ENCODE measurements at places on chromosomes 3 and 15. TPM values are rescaled to one million over a fixed set of nuclear protein-coding genes. Genes with fewer than 3 reads are reported as not detected.

The TRIM42 gene
- not detected for total RNA-seq

DNA sequence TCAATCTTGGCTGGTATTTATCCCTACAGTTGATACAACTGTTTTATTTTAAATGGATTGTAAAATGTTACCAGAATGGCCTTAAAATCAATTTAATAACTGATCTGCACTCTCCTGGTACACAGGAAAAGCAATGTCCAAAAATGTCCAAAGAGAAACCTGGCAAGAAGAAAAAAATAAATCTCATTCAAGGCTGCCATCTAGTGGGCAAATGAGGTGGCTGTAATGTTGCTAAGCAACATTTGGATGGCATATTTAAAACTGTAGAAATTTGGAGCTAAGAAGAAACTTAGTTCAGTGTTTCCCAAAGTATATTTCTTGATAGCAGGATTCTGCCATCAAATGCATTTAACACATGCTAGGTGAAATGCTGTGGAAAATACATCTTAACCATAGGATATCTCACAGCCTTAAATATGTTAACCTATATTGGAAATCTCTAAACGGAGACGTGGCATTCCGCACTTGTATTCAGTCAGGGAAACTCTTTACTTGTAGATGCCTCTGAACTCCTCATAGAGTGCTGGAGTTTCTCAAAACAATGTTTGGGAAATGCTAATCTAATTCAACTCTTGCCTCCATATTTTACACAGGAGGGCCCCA lies 216.8 kb downstream of the ERC2 start:
- peak; percentile 24 for DNase-seq

- no peak for DNase-seq
These were observed 59.6 kb downstream of the COL6A6 start for GRCh38 chr3:130576375-130577266.

The SEMA6D gene
- total RNA-seq, result 0.02 TPM

GRCh38 chr15:58517682-58518525 lies 86.1 kb downstream of the LIPC start:
- no peak for DNase-seq

DNA sequence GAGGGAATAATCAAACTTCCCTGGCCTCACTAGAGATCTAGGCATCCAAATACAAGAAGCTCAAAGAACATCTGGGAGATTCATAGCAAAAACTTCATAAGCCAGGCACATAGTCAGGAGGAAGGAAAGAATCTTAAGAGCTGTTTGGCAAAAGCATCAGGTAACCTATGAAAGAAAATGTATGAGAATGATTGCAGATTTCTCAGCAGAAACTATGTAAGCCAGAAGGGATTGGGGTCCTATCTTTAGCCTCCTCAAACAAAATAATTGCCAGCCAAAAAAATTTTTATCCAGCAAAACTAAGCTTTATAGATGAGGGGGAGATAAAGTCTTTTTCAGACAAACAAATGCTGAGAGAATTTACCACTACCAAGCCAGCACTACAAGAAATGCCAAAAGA lies 1036.3 kb downstream of the TBL1XR1 start:
- no peak for DNase-seq

- DNase-seq, result no peak
These were observed 2.4 kb downstream of the ANAPC13 start for GRCh38 chr3:134483195-134483900.

- DNase-seq, result no peak
These were observed 515 bp downstream of the ADAM10 start for GRCh38 chr15:58748852-58749531.

The AGTR1 gene
- not detected for total RNA-seq

DNA sequence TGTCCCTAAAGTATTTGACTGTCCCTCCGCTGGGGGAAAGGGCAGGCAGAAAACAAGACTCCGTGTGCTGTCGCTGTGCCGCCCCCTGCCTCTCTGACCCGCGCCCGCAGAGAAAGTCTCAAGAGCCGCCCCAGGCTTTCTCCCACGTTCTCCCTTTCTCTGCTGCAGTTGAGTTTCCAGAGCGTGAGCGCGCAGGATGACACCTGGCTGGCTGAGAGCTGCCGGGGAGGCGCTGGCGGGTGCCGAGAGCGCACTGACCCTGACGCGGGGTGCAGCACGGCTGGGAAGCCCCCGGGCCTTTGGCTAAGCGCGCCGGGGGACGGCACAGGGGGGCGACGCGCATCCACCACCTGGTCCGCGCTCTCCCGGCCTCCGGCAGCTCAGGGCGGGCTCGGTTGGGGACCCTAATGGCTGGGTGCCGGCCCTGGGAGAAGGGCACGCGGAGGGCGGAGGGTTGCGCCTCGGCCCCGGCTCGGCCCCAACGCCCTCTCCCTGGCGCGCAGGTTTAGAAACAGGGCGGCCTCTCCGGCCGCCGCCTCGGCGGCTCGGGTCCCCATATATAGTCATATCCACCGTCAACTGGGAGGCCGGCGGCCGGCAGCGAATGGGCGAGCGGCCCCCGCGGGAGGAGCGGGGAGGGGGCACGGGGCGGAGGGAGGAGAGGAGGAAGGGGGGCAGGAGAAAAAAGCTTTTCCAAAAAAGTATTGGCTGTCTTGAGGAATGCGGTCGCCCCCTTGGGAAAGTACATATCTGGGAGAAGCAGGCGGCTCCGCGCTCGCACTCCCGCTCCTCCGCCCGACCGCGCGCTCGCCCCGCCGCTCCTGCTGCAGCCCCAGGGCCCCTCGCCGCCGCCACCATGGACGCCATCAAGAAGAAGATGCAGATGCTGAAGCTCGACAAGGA lies at the start of gene TPM1:
Gene TPM1, plus strand, starts transcription at position 774 of the 903 bp plus-strand sequence. Its CDS starts 83 bp downstream, at position 857.
- DNase-seq, result no peak

GRCh38 chr3:134650431-134651346 lies at the start of gene KY:
KY (minus strand) TSS chr3:134651022; CDS start chr3:134650960, 62 bp downstream.
- DNase-seq, result no peak

GRCh38 chr3:53242155-53242554 lies 13.7 kb downstream of the TKT start:
- DNase-seq, result no peak

The GCHFR gene
- 1.5 TPM for total RNA-seq

DNA sequence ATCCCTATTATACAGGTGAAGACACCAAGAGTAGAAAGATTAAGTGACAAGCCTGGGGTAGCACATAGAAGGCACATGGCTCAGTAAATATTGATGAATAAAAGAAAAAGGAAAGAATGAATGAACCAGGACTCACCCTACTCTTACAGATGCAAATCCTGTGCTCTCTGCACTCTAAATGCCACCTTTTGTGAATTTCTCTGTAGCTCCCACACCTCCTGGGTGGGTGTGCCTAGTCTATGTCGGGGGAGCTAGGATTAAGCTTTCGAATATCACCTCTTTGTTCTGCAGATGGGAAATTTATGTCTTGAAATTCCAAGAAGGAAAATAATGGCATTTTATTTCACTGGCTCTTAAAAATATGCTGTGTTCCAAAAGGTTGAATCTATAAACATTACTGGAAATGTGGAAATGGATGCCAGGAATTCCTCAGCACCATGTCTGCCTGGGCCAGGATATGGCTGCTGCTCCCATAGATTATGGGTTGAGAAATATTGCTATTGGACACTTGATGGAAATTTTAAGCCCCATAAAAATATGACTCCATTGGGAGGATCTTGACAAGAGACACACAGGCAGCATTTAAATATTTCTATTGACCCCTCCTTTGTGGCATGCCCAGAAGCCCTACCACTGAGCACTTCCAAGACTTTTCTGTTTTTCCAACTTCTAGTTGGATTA lies 43.3 kb downstream of the CCNB2 start:
- no peak for DNase-seq

- no peak for DNase-seq
These were observed 494.0 kb upstream of the NR2F2 start for GRCh38 chr15:95836536-95836935.

DNA sequence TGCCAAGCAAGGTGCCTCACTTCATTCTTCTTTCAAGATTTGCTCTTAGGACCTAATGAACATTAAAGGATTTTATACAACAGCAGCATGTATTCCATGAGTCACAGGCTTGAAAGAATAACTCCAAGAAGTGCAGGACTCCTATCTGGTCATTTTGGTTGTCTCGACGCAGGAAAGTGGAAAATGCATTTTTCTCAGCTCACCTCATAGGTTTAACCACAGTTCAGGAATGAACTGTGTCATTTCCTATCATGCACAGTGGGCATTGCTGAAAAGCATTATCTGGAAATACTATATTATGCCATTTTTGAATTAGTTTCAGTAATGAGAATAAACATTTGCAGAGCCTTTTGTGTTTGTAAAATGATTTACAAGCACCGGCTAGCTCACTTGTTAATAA lies 98.7 kb upstream of the BFSP2 start:
- DNase-seq, result no peak

The CHRD gene
- 8.0 TPM for total RNA-seq

The GRAMD2A gene
- 8.0 TPM for total RNA-seq

GRCh38 chr15:60363087-60363549 lies 34.7 kb downstream of the ANXA2 start:
- no peak for DNase-seq

The GRK7 gene
- not detected for total RNA-seq

DNA sequence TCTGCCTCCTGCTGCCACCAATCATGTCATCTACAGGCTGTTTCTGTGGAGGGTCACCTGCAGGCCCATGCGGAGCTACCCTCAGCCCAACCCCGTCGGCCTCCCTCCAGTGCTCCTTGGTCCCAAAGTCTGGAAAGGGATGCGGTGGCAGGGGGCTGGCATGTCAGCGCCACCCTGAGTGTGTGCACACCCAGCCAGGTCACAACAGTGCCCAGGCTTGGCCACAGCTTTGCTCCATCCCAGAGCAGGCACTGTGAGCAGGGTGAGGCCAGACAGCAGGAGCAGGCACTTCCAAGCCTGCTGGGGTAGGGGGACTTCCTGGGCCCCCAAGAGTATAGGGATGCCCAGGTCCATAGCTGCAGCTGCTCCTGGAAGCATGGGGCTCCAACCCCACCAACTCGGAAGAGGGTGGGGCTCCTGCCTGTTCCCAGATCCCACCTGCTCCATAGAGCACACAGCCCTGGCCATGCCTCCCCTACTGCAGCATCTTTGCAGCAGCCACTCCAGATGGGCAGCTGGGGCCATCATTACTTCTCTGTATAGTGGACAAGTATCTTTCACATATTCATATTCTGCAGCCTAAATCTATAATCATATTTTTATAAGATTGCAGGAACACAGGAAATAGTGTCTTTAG lies 109.3 kb downstream of the CBLB start:
- no peak for DNase-seq

DNA sequence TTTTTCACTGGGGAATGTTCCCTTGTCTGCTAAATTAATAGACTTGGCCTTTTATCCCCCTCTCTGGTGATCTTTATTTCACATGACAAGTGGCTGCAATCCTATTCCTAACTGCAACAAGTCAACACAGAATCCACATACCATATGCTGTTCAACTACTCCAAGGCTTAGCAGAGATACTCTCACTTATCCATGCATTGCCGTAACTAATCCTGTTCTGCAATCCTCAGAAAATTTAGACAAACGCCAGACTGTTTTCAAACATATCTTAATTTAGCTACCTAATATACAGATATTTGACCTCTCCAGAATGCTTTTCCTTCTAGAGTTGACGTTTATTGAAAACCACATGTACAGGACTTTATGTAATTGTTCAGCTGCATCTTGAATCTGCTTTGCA lies 37.9 kb downstream of the EID1 start:
- DNase-seq, result no peak

DNA sequence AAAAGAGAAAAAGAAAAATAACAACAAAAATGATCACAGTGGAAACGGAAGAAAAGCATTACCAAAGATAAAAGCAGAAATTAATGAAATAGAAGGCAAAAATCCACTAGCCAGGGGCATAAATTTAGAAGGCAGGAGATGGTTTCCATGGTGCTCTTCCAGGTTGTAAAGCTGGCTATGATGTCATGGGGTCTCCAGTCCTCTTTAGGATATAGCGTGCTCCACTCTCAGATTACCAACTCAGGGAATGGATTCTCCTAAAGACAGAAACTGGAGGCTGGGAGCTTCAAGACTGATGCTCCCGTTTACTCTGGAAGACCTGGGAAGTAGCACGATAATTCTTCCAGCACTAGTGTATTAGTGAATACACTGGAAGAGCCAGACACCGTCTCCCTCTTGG lies 10.9 kb upstream of the ULK4 start:
- no peak for DNase-seq

DNA sequence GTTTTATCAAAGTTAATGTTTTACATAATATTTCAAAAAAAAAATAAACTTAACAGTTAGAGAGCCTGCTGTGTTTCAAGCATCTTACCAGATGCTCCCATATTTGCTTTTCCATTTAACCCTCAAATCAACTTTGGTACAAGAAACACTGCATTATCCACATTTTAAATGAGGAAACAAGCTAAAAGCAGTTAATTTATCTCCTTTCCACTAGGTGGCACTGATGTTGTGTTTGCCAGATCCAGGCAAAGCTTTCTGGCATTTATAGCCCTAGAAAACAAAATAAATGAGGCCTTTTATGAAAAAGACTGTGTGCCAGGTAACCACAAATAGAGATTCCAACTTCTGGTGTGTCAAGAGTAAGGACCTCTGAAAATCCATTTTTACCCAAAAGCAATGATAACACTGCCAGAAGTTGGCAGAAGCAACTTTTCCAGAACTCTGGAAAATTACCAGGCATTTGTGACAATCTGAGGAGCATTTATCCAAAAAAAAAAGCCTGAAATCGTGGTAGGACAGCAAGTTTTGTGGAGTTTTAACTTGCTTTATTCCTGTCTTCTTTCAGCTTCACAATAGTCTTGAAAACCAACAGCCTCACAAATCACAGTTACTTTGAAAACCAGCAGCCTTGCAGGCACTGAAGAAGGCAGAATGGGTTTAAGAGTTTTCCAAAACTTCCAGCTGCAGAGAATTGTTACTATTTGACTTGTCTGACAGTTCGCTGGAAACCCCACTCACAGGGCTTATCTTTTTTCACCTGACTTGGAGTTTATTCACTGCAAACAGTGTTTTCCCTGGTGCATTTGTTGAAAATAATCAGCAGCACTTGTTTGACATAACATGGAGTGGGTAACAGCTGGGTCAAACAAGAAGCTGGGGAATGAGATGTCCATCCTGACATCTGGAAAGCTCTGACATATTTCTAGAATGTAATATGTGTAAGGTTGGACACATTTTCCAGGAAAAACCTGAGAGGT lies 9.2 kb downstream of the FAM162A start:
- no peak for DNase-seq

The FANCD2OS gene
- not detected for total RNA-seq

DNA sequence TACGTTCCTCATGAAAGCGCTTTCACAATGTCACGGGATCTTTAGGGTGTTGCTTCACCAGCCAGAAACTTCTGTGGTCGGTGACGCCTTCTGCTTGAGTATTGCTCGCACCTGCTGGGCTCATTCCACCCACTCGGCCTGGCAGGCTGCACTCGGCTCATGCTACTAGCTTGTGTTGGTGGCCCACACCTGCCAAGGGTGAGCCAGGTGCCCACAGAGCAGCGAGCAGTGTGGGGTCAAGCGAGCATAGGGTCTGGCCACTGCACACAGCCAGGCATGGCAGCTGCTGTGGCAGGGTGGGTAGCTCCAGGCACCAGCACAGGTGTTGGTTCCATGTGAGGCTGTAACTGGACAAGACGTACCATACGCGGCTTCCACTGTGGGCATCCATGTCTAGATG lies 202.9 kb upstream of the CADM2 start:
- DNase-seq, result no peak

Measured in HCT116 (cell line).